ENCODE measurements at places on chromosomes 7 and 10.

DNA sequence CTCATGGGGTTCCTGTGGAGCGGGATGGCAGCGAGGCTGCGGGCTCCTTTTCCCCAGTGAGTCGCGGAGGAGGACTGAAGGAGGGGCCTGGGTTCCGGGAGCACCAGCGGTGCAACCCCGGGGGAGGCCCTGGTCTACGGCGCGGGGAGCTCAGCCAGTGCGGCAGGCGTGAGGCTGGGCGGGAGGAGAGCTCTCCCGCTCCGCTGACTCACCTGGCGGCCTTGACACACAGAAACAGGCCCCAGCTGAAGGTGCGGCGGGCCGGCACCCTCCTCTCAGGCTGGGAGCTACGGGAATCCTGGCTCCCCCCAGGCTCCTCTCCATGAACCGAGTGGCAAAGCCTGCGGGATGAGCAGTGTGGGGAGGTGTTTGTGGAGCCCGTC lies 6.8 kb upstream of the NOM1 start:
- DNase-seq = no peak

GRCh38 chr7:117616694-117617093 lies 136.9 kb downstream of the CFTR start:
- no peak for DNase-seq

GRCh38 chr10:90579602-90580242 lies 278.1 kb downstream of the HTR7 start:
- no peak for DNase-seq

DNA sequence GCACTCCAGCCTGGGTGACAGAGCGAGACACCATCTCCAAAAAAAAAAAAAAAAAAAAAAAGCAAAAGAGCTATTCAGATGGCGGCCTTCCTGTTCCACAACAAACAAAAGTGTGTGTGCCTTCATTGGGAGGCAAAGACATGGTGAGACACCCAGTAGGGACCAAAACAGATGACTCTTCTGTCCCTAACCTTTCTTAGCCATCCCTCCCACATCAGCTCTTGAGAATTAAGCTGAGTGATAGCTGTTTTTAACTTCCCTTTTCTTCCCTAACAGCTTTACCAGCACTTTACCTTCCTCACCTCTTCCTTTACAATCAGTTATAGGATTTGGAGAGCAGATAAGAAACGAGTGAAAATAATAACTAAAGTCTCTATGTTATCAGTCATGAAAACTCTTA lies 48.2 kb downstream of the ARMH3 start:
- DNase-seq = no peak

DNA sequence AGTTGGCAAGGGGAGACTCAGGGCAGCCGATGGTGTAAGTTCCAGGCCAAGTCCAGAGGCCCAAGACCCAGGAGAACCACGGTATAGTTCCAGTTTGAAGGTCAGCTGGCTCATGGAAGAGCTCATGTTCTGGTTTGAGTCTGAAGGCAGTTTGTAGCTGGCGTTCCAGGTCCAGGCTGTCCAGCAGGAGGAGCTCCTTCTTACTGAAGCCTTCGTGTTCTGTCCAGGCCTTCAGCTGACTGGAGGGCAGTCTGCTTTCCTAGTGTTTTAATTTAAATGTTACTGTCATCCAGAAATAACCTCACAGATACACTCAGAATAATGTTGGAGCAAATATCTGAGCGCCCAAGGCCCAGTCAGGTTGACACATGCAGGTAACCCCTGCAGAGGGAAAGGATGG lies 4.2 kb downstream of the SUN1 start:
- no peak for DNase-seq

GRCh38 chr10:128203028-128203427 lies 76.8 kb upstream of the MKI67 start:
- no peak for DNase-seq

DNA sequence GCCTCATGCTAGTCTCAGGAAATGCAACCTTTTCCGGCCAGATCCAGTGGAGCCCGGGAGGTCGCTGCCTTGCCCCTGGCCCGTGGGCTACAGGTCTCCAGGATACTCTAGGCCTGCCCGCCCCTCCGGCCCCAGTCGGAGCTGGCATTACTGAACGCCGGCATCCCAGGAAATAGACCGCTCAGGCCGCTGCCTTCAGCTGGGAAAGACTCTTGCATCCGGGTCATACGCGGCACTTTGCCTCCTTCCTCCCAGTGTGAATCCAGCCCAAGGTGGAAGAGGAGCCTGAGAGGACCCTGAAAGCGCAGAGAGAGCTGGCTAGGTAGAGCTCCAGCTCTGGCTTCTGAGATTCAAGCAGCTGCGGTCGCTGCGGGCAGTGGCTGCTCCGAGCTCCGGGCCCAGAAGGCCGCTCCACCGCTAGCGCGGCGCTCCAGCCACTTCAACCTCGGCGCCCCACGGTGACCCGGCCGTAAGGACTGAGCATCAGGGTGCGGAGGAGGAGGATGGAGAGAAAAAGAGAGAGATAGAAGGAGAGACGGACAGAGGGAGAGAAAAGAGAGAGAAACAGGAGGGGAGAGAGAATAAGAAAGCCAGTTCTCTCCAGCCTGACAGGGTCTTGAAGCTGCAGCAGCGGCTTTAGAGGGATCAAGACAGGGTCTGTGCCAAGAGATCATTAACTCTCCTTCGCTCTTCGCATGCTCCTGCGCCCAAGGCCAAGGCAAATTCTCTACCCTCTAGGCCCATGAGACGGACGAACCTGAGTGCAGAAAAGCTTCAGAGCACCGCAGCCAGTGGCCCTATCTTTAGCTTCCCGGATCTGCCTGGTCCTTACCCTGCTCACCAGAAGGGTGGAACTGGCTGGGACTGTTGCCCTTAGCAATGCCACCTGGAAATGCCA lies 1.8 kb upstream of the HOXA10 start:
- no peak for DNase-seq

DNA sequence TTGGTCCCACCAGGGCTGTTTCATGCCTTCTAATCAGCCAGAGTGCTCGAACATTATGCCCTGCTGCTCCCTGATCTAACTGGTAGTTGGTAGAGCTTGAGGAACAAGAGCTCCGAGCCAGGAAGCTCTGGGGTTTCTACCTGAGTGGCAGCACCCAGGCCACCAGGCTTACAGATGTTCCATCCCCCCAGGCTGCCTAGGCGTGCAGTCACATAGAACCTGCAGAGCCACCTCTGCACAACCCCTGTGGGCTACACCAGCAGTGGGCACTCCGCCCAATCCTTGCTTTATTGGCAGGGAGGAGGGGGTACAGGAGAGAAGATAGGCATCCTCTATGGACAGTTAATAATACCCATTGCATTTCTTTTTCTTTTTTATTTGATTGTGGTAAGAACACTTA lies 21.8 kb downstream of the MAP3K8 start:
- no peak for DNase-seq

- DNase-seq = peak; percentile 30
These were observed 47.3 kb downstream of the CDCA7L start for GRCh38 chr7:21898265-21898930.

DNA sequence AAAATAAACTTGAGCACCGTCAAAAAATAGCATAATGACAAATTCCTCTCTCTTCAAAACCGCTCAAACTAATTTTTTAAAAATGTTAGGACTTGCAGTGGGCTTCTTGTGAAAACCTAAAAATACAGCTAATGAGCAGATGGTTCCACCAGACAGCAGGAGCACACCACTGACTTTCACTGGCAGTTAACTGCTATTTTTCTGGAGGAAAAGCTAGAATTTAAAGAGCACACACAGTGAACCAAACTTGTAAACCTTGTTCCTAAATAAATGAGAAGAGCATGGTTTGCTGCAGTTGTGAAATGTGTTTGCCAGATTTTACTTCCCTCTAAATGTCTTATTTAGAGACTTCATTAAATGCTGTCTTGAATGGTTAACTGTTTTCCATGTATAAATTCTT lies 143.9 kb downstream of the RAPGEF5 start:
- DNase-seq = no peak

DNA sequence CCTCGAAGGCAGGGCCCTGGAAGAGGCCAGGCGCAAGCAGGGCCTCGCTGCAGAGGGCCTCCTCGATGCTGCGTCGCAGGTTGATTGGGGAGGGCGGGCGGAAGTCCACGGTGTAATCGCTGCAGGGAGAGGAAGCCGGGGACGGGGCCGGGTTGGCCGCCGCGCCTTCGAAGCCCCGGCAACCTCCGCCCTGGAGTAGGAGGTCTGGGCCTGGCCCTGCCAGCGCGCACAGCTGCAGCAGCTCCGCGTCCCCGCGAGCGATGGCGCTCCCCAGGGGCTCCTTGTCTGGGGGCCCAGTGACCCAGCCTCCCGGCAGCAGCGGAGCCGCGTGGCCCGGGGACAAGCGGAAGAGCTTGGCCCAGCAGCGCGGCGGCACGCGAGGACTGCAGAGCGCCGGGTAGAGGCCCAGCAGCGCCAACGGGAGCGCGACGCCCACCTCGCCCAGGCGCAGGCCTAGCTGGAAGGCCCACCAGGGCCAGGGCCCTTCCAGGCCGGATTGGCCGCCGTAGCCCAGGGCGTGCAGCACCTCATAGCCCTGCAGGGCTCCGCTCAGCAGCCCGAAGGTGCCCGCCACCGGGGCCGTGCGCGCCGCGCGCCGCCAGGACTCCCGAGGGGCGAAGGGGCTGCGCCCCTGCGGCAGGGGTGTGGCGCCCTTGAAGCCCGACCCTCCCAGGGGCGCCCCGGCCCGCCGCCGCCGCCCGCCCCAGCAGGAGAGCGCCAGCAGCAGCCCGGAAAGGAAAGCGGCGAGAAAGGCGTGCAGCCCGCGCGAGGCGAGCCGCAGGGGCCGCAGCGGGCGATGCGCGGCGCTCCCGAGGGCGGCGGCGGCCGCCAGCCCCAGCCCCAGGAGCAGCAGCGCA lies 7.8 kb upstream of the RBM28 start:
- no peak for DNase-seq

GRCh38 chr7:90212149-90212495 lies 582 bp downstream of the STEAP2 start:
- no peak for DNase-seq

DNA sequence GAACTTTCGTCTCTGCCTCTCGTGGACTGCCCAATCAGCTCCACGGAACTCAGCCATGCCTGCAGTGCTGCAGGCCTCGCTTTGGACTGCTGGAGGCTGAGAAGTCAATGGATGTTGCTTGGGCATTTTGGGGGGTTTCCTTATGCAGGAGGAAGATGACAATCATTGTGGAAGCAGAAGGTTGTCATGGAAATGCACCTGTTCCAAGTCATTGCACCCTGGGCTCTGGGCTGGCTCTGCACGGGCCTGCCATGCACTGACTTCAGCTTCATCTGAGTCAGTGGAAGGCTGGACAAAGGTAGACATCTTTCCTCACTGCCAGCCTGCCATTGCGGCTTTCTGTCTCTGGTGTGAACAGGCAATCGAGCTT lies 217.3 kb downstream of the RPS24 start:
- no peak for DNase-seq

DNA sequence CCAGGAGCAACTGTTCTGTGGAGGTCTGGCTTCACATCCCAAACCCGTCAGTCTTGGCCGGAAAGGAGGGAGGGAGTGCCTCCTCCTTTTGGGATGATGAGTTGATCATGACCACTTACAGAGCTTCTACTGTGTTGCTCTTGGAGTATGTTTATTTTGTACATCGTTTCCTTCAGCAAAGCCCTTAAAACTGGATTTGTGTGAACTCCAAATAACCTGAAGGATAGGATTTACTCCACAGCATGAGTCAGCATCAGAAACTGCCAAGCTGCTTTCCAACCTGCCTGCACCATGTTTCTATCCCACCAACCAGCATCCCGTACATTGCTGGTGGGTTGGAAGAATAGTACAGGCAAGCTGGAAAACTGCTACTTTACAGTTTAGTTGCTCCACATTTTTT lies 3.5 kb downstream of the CCDC201 start:
- DNase-seq = no peak

DNA sequence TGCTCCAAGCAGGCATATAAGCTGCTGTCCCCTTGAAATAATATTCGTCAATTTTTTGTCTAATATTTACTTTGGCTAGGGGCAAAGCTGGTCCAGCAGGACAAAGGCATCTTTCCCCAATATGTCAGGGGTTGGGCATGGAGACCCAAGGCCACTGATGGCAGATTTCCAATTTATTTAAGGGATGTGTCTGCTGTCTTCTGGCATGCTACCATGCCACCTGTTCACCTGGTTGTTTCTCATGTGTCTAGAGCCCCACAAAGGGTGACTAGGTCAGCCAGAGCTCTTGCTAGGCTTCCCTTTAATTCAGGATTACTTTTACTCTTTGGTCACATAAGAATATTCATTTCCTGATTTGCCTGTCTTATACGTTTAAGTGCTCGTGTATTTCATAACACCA lies 22.1 kb upstream of the SYPL1 start:
- no peak for DNase-seq

GRCh38 chr7:19482628-19483027 lies 226.2 kb downstream of the POLR1F start:
- no peak for DNase-seq

DNA sequence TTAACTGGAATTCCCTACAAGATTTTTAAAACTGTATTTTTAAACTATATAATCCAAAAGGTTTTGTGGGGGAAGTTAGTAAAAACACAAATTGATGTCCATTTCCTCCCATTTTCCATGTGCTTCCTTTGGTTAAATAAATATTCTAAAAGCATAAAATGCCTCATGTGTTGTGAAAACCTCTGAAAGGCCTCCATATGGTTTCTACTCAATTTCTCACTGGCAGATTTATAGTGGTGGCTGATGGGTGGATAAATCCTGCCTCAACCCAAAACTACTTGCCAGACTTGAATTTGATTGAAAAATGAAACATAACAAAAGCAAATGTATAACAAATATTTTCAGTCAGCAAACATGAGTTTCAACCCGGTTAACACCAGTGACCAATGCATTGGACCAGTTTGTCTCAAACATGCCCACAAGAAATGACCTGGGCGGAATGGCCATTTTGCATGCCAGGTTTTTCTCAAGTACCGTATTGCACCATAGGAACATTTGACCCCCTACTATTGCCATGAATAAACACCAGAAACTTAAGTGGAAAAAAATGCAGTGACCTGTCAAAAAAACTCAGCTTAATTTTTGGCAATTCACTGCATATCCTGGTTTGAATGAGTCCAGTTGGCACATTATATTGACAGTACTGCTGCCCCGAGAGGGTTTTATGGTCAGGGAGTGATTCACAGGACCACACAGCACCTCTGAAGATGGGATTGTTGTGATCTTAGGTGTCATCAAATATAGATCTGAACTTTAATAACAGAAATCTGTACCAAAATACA lies 454.6 kb upstream of the ANKRD30A start:
- no peak for DNase-seq

GRCh38 chr7:69190025-69190424 lies 408.2 kb upstream of the AUTS2 start:
- DNase-seq = no peak
